EL (cell line): ENCODE measurements at places on chromosomes 11 and 22.

GRCh38 chr22:43693249-43693648 is 118.9 kb downstream of the EFCAB6 start:
- DNase-seq: no peak

- DNase-seq: no peak
Measured at GRCh38 chr22:25764270-25765015, 22.5 kb downstream of the MYO18B start.

- peak; percentile 83 for DNase-seq
Measured at GRCh38 chr22:29306175-29306834, at the start of gene GAS2L1. Gene GAS2L1, plus strand, starts transcription at chr22:29306650. Its CDS starts 1,456 bp downstream, at chr22:29308106.

- peak; percentile 57 for DNase-seq
Measured at GRCh38 chr22:30286813-30287647, 2.3 kb downstream of the CASTOR1 start.

GRCh38 chr11:67372993-67373647 is at the start of gene CLCF1:
Gene CLCF1, minus strand, starts transcription at chr11:67373598. Its CDS starts 59 bp downstream, at chr11:67373539.
- DNase-seq: peak; percentile 68

- DNase-seq: no peak
Measured at GRCh38 chr22:21013657-21014201, 1.2 kb upstream of the P2RX6 start.

- no peak for DNase-seq
Measured at GRCh38 chr22:46107089-46107664, 43.1 kb upstream of the PPARA start.

GRCh38 chr11:61534025-61534932 is 25.7 kb downstream of the LRRC10B start:
- no peak for DNase-seq

DNA sequence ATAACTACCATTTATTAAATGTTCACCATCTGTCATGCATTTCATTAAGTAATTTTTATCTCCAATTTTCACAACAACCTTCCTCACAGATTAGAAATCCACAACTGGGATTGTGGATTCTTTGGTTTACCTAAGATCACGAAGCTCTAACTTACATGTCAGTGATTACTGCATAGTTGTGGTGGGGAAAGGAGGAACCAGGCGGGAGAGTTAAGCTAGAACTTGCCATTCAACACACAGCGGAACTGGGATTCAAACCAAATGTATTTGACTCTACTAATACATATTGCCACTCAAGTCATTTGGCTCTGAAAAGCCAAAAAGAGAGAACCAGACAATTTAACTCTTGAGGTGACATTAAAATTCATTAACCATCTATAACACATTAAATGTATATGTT is 10.4 kb upstream of the LAYN start:
- DNase-seq: peak; percentile 43

- DNase-seq: peak; percentile 24
Measured at GRCh38 chr22:24996420-24996952, 44.0 kb downstream of the KIAA1671 start.

- no peak for DNase-seq
Measured at GRCh38 chr11:34309965-34310364, 47.8 kb downstream of the ABTB2 start.

DNA sequence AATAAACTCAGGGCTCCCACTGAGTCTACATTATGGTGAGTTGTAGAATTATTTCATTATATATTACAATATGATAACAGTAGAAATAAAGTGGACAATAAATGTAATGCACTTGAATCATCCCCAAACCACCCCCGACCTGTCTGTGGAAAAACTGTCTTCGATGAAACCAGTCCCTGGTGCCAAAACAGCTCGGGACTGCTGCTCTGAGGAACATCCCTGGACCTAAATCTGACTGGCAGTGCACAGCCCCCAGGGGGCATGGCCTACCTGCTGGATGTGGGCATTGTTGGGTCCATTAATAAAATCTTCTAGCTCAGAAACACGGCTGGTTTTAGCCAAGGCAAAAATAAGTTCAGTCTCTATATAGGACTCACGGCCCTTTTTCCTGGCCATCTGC is 29.3 kb upstream of the SLC25A1 start:
- no peak for DNase-seq

DNA sequence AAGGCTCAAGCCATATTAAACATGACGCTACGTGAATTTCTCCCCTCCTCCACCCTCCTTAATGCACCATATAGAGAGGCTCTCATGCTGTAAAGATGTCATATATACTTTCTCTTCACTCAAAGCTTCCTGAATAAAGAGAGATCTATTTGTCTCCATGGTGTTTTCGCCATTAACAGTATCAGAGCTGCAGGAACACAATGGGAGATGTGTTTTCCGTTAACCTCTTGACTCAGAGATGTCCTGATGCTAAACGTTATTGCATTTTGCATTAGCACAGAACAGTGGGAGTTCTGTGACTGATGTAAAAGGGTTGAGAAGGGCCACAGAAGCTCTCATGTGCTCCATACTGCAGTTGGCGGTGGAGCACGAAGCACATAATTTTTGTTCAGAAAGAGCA is 25.7 kb upstream of the BLID start:
- DNase-seq: no peak

DNA sequence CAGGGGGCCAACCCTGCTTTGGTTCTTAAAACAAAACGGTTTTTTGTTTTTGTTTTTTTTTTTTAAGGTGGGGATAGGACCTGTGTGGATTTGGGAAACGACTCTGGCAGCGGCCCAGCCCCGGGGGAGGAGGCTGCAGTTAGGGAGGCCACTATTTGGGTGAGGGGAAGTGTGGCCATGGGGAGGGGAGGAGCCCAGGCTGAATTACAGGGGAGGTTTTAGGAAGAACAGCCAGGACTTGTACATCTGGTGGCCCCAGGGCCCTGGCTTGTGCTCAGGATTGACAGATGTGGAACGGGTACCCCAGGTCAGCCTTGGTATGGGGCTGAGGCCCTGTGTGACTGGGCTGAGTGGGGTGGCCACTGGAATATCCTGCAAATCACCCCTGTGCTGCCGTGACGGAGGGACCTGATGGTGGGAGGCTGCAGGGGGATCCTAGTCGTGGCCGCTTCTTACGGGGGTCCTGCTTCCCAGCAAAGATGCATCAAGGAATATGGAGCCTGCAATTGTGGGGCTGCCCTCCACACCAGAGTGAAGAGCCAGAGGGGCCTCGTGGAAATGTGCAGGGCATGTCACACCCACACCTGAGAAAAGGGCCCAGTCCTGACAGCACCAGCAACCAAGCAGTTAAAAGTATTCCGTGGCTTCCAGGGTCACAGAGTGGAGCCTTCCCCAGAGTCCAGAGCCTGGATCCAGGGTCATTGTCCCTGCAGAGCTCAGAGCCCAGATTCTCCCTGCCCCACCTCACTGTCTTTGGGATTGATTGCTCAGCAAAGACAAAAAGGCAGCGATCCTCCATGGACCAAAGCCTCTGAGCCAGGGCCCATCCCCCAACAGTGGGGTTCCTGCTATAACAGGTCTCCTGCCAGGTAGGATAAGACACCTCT is 55.2 kb upstream of the WNT7B start:
- no peak for DNase-seq

DNA sequence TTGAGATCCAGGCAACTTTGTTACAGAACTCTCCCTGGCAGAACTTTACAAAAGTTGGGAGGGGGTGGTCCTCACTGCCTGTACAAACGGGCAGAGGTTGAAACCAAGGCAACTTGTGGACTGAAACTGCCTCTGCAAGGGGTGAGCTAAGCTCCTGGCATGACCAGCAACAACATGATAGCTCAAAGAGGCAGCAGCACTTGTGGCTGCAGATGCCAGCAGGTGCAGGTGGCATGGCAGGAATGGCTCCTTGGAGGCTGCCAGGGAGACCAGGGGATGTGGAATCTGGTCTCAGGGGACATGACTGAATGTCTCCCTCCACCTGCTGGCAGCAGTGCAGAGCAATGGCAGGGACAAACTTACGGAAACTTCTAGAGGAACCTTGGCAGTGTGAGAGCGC is 38.8 kb upstream of the PHF21A start:
- DNase-seq: no peak

DNA sequence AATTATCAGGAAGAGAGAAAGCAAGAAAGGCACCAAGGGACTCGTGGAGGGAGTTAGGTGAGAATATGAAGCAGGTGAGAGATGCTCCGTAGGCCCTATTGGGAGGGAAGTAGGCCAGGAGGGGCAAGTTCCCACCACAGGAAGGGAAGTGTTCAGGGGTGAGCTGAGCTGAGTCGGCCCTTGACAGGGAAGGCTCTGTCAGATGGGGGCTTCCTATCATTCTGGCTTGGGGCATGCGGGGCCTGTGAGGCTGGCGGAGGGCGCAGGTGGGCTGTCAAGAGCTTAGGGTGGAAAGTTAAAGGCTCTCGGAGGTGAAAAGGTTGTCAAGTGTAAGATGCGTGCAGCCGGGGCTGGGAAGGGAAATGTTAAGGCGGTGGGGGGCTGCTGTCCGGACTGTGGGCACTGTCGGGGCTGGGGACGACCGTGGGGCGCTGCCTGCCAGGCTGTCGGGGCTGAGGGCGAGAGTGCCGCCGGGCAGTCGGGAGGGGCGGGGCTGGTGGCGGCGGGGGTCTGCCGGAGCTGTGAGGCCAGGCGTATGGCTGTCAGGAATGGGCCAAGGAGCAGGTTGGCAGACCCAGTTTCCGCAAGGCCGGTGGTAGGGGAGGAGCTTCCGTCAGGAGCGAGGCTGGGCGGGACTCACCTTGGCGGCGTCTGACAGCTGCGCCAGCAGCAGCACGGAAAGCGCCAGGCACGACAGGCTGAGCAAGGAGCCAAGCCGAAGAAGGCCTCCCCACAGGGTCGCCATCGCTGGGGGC is 496 bp downstream of the TMEM9B start:
- DNase-seq: peak; percentile 72

DNA sequence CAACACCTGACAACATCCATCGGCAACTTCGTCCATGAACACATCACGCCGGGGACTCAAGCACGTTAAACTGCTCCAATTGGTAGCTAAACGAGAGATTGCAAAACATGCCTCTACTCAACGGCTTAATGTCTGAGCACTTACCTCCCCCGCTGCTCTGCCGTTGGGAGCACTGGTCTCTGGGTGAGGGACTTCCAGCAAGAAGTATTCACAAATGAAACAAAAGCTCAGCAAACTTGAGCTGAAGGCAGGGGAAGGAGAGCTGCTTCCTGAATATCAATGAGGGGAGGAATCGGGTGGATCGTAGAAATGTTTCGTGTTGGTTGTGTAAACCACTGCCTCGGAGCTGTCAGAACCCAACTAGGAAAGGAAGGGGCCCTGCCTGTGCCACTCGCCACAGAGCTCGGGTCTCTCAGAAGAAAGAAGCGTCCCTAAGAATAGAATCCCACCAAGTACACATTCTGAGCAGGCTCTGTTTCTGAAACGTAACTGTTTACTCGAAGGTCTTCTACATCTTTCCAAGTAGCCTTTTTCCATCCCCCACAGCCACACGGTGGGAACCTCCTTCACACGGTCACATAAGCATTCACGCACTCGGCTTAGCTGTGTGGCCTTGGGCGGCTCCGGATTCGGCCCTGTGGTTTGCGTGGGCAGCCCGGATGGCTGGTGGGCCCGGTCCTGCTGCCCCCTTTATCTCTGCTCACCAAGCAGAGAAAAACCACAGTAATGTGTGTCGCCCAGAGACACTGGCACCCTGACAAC is at the start of gene MLC1:
Gene MLC1 (minus strand): TSS at position 216 of the 762 bp plus-strand sequence. CDS start 524 bp downstream, outside the sequence.
- DNase-seq: peak; percentile 8

DNA sequence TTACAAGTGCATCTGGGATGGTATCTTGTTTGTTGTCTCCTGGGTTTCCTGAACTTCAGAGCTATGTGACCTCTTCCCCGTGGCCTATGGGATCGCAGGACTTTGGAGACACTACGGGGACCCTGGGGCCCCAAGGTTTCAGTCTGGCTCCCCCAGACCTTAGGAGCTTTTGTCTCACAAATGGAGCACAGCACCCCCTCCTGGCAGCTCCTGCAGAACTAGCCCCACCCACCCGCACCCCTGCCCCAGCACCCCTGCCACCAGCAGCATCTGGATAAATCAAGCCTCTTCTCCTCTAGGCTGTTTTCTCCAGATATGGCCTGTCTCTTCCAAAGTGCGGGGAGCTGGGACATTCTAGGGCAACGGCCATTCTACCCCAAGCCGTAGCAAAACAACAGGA is 10.4 kb downstream of the RCOR2 start:
- no peak for DNase-seq
